ENCODE measurements at places on chromosomes 6 and 20.

- DNase-seq: no peak
Observed at GRCh38 chr6:14635934-14636591, 518.5 kb downstream of the CD83 start.

- DNase-seq: peak; percentile 48
Observed at GRCh38 chr6:26536571-26537159, 1.5 kb upstream of the HMGN4 start.

DNA sequence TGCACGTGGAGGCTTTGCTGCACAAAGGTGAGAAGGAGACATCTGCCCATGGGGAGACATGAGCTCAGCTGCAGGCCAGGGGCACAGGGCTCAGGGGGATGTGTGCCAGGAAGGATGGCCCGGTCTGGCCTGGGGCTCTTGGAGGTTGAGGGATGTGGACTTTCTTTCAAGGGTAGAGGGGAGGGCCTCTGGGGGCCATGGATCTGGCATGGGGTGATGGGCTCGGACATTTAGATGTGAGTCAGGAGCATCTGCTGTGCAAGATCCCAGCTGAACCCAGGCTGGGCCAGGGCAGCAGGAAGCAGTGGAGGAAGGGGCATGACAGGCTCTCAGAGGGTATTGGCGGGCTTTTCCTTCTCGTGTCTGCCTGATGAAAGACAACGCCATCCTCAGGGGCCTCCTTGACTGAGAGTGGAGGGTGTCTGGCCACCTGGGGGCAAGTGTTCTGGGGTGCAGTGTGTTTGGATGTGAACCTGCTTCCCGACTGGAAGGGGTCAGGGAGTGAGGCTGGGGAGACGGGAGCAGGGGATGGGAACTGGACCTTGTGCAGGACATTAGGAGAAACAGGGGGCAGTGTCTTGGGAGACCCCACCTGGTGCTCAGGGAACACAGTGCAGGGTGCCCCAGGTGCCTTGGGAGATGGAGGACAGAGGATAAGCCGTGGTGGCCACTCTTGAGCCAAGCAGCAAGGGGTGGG lies 156.1 kb downstream of the ERMARD start:
- no peak for DNase-seq

DNA sequence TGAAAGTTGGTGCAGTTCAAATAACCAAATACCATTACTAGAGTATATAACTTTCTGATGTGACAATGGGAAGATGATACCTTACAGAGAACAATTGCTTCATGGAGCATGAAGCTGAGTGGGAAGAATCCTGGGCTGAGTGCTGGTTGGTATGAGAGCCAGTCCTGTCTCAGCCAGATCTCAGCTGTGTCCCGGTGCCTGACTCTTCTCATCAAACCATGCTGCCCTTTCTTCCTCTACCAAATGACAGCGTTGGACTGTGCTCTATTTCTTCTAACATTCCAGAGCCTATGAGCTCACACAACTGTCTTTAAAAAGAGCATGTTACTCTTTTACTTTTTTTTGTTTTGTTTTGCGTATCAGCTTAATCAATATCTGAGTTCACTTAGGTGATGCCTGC lies 27.5 kb upstream of the PBOV1 start:
- no peak for DNase-seq

GRCh38 chr6:161498359-161498758 lies 224.5 kb upstream of the AGPAT4 start:
- DNase-seq: peak; percentile 38

Data from myocyte (in vitro differentiated cells).